ENCODE measurements at places on chromosomes 12 and 14. TPM values are rescaled to one million over a fixed set of nuclear protein-coding genes. Genes with fewer than 3 reads are reported as not detected.

Gene ATP2A2
- 233 TPM for total RNA-seq

Gene LTBR
- 118 TPM for total RNA-seq

Gene SLC17A8
- total RNA-seq = not detected

Gene LHX5
- not detected for total RNA-seq

Gene GLIPR1L1
- total RNA-seq = not detected

Gene PRPF40B
- 18.3 TPM for total RNA-seq

Data from gastroesophageal sphincter (tissue), 4 donors.